Daoy (cell line): ENCODE measurements at places on chromosomes 5 and 9. TPM values are rescaled to one million over a fixed set of nuclear protein-coding genes. Genes with fewer than 3 reads are reported as not detected.

OR1Q1 gene
- total RNA-seq = not detected in 2 replicates

IL9 gene
- total RNA-seq = not detected in 2 replicates

BTNL3 gene
- not detected in 2 replicates for total RNA-seq

PRLR gene
- total RNA-seq = 0.29 and 1.2 TPM in 2 replicates

LCN2 gene
- not detected in 2 replicates for total RNA-seq
